ENCODE measurements at places on chromosomes 2 and 18.

- DNase-seq = no peak
Measured at GRCh38 chr2:5367321-5367720, 324.9 kb upstream of the SOX11 start.

DNA sequence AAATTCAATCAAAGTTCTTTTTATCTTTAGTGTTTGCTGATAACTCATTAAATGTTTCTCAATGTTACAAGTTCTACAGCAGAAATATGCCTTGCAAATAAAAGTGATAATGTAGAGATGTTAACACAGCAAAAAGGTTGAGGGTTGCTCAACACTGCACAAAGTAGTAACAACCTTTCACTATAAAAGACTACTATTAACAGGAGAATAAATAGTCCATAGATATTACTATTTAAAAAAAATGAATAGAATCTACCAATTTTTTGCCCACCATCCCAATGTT lies 378.1 kb downstream of the RBM43 start:
- no peak for DNase-seq

GRCh38 chr2:73830871-73831401 lies 2.2 kb downstream of the STAMBP start:
- DNase-seq = no peak

GRCh38 chr2:187552828-187553681 lies 1.2 kb downstream of the TFPI start:
- DNase-seq = no peak

GRCh38 chr2:9102861-9103662 lies 99.6 kb upstream of the MBOAT2 start:
- DNase-seq = no peak

- no peak for DNase-seq
Measured at GRCh38 chr2:188884517-188884916, 89.7 kb upstream of the COL3A1 start.

DNA sequence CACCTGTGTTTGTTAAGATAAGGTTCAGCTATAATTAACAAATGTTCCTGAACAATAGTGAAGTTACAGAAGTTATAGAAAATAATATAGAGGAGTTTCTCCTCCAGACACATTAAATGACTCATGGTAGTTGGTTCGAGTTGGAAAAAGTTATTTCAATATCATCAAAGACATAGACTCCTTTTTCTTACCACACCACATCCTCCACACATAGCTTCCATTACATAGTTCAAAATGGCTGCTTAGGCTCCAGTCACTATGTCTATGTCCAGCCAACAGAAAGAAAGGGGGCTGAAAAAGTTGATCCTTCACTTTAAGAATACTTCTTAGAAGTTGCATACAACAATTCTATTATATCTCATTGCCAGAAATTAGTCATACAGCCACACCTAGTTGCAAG lies 50.7 kb downstream of the DYNAP start:
- DNase-seq = no peak

DNA sequence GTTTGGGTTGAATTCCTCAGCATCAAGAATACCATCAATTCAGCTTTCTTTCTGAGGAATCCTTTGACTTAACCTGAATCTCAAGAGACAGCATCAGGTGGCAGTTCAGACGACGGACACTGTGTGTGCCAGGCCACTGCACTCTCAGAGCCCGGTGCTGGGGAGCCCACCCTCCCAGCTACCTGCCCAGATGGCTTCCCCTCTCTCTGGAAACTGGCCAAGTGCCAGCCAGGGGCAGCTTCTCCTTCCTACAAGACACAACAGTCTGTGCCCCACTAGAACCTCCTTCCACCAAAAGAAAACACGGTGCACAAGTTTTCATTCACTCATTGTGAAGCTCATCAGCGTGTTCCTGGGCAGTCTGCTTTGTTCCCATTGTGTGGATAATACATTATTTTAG lies 28.5 kb downstream of the MAL start:
- DNase-seq = no peak

GRCh38 chr2:107634172-107634571 lies 192.5 kb upstream of the RGPD4 start:
- DNase-seq = no peak

- no peak for DNase-seq
Measured at GRCh38 chr2:169221745-169222369, 140.5 kb downstream of the LRP2 start.

DNA sequence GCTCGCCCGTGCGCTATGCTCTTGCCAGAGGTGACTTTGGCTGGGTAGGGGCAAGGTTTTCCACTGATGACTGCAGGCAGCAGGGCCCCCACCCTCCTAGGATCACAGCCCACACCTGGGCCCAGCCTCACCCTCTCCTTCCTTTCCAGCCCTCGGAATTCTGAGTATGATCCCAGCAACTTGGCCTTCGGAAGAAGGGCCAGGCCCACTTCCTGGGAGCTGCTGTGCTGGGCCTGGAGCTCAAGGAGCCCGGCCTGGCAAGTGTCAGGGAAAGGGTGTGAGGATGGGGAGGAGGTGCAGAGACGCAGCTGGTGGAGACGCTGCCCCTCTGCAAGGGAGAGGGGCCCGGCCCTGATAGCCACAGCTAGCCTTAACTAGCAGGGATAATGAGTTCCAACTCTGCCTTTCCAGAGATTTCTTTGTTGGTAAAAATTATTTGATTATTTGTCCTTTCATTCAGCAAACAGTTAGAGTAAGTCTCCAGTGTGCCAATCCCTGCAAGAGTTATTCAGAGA lies 1.7 kb upstream of the CNDP1 start:
- no peak for DNase-seq

DNA sequence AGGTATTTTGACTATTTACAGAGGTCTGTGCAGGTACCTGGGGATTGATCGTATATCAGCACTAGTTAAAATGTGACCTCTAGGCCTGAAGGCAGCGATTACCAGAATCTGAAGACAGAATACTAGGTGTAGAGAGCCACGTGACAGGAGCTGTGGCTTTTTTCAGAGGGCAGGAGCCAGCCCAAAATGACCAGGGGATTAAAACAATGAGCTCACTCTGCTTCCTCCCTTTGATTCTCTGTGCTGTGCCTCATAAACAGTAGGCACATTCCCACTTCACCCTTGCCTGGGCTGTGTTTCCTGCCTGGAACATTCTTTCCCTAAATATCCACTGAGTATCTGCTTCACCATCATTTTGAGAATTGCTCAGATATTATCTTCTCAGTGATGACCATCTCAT lies 15.2 kb downstream of the ITGAV start:
- no peak for DNase-seq

DNA sequence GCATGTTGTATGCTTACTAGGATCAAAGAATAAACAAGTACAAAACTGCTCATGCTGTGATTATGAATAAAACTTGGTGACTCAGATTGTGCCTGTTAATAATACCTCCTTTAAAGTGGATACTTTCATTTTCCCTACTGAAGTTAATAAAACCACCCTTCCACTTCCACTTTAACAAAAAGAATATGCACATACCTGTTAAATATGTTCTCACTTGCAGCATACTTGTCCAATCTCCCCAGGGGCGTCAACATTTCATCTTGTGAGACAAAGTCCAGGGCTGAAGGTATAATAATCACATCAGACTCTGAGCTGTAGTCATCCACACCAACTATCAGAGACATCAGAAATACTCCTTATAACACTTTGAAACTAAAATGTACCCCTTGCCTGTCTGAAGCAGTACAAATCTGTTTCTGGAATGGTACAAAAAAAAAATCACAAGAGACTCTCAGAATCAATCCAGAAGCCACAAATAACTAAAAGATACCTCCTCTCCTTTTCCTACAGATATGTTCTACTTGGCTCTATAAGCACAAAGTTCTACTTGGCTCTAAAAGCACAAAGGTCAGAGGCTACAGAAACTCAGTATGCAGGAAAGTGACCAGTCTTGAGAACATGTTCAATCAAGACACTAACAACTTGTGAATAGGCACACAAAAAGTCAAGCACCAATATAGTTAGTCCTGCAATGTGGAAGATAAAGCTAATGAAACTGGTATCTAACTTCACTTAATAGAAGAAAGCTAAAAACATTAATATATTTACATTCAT lies 19.3 kb downstream of the PPP4R1 start:
- no peak for DNase-seq

DNA sequence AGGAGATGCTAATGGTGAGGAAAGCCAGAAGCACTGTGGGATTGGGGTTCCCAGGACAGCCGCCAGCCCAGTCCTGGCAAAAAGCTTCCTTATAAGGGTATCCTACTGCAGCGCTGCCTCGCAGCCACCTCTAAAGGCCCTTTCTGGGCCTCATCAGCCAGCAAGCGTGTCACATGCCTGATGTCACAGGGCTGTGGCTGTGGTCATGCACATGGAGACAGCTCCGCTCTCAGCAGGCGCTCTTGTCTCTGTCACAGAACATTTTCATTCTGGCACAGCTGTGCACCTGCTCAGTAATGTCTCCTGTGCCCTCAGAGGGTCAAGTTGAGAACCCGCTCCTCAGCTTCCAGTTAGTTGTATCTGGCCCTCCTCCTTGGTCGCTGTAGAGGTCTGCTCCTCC lies 17.7 kb upstream of the MAL start:
- no peak for DNase-seq

GRCh38 chr2:140064243-140064642 lies 1284.1 kb upstream of the NXPH2 start:
- no peak for DNase-seq

GRCh38 chr18:6997808-6998207 lies 119.8 kb downstream of the LAMA1 start:
- no peak for DNase-seq

GRCh38 chr2:16615246-16615645 lies 50.4 kb downstream of the CYRIA start:
- DNase-seq = no peak

DNA sequence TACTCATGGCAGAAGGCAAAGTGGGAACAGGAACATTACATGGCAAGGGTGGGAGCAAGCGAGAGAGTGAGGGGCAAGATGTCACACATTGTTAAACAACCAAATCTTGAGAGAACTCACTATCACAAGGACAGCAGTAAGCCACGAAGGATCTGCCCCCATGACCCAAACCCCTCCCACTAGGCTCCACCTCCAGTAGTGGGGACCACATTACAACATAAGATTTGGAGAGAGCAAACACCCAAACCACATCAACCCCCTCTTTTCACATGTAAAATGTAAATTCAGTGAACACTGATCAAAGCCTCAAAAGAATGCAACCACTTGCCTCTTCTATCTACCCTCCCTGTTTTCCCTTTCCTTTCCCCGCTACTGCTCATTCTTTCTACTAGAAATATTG lies 43.6 kb upstream of the TNP1 start:
- no peak for DNase-seq

- peak; percentile 89 for DNase-seq
Measured at GRCh38 chr18:49813319-49814146, at the start of gene ACAA2. ACAA2 (minus strand) TSS chr18:49813533; CDS start chr18:49813484, 49 bp downstream.

DNA sequence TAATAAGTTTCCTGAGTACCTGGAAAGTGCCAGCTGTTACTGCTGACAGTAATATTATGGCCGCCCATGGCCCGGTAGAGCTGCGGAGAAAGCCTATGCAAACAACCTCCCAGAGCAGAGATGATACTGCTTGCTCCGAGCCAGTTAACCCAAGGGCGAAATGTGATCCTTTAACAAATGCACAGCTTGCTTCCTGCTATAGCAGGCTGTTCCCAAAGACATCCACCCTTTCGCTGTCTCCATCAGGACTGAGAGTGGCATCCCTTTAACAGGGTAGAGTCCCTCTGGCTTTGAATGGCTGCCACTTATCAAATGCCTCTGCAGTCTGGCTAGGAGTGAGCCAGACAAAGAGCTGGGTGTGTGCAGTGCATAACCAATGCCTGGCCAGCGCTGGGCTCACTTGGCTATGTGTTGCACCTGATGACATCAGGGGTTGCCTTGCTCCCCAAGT lies 69.7 kb upstream of the DAPL1 start:
- no peak for DNase-seq

DNA sequence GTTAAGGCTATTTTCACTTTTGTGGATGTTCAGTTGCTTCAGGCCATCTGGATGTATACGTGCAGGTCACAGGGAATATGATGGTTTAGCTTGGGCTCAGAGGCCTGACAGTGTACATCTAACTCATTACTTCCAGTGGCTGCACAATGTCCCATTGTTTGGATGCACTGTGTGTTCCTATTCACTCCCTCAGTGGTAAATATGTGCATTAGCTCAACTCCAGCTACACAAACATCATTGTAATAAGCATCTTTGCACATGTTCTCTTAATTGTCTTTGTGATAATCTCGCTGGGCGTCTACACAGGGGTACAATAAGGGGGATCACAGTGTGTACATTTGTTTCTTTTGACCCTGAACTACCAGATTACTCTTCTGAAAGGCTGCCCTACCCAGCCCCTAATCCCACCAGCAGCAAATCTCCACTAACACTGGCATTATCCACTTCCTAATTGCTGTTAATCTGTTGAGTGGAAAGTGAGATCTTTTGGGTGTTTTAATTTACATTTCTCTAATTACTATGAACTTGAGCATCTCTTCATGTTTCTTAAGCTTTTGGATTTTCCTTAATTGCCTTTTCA lies 56.1 kb upstream of the POLE4 start:
- no peak for DNase-seq

- peak; percentile 99 for DNase-seq
Measured at GRCh38 chr2:64750817-64751285, 97.1 kb upstream of the SERTAD2 start.

DNA sequence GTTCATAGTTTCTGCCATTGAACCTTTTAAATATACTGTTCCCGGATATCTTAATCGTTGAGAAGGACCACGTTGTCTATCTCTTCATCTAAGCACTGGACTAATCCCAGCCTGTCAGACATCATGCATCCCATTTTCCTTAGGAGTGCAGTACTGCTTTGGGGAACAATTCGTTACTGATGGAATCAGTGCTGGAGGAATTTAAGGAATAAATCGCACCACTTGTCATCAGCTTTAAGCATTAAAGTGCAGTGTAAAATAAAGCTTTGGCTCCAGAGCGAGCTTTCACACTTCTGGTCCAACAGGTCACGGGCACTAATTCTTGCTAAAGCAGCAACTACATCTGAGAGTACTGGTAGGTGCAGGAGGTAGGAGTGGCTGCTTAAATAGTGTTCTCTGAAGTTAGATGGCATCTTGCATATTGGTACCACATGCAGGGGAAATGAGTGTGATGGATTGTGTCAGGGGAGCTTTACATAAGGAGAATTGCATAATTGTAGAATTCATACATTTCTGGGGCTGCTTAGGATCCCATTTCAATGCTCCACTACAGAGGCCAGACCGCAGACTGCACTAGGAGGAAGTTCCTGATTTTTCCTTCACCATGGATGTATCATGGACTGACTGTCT lies 105.7 kb upstream of the RASGRP3 start:
- DNase-seq = no peak

- no peak for DNase-seq
Measured at GRCh38 chr2:134738141-134738870, 19.5 kb upstream of the TMEM163 start.

GRCh38 chr2:226664661-226665060 lies 135.0 kb downstream of the IRS1 start:
- no peak for DNase-seq

DNA sequence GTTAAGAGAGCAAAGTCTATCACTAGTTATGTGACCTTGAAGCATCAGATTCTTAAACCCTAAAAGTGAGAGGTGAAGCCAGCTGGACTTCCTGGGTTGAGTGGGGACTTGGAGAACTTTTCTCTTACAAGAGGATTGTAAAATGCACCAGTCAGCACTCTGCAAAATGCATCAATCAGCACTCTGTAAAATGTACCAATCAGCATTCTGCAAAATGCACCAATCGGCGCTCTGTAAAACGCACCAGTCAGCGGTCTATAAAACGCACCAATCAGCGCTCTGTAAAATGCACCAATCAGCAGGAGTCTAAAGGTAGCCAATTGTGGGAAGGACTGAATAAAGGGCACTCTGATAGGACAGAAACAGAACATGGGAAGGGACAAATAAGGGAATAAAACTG lies 291.6 kb upstream of the FAM98A start:
- DNase-seq = no peak

- DNase-seq = no peak
Measured at GRCh38 chr18:57741273-57741672, 61.8 kb downstream of the ATP8B1 start.

All from activated CD8-positive, alpha-beta memory T cell treated with anti-CD3 and anti-CD28 coated beads, Interleukin-2, amount 10 ng/mL, durations not matched to agents 7 days and 5 days (primary cell).